Muscle of arm (tissue), 14 donors: ENCODE measurements at places on chromosomes 2 and 18.
A peak's percentile ranks its signal among the peaks of the same experiment; 100 is the strongest.

DNA sequence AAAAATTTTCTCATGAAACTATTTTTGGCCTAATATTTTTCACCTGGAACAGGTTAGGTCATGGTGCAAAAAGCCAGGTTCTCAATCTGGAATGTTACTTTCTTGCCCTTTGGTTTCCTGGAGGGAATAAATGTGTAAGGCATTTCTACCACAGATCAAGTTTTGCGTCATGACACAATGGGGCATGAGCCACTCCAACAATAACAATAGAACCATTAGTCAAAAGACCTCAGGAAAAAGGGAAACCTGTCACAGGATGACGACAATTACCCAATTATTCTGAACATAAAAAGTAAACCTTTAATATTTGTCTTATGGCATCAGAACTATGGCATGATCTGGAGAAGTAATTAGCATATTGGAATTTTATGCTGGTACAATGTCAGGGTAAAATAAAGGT is 88.2 kb upstream of the HNRNPA3 start:
- DNase-seq, result no peak

DNA sequence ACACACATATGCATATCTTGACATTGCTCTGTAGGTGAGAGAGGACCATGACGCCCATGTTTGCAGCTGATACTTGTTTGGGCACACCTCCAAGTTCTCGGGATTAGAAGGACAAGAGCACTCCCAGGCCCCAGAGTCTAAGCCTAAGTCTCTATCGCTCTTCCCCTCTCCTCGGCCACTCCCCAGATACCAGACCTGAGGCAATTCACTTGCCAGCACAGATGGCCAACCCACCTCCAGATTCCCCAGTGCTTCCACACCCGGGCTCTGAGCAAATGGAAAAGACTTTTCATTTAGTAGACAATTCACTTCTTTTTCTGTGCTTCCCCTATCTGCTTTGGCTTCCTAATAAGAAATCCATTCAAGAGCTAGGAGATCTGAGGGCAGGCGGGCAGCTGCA is 32.9 kb downstream of the EHD3 start:
- DNase-seq, result no peak

- DNase-seq, result no peak
These were observed 140.9 kb upstream of the MYCN start for GRCh38 chr2:15799432-15799827.

DNA sequence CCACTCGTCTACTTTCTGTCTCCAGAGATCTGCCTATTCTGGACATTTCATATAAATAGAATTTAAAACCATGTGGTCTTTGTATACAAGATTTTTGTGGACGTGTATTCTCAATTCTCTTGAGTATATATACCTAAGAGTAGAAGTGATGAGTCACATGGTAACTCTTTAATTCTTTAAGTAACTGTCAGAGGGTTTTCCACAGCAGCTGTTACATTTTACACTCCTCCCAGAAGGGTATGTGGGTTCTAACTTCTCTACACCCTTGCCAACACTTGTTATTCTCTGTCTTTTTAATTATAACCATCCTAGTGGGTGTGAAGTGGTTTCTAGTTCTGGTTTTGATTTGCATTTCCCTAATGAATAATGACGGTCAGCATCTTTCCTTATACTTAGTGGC is 70.9 kb downstream of the MAP3K20 start:
- DNase-seq, result no peak

GRCh38 chr18:6543330-6543908 is 128.7 kb upstream of the L3MBTL4 start:
- DNase-seq, result no peak

DNA sequence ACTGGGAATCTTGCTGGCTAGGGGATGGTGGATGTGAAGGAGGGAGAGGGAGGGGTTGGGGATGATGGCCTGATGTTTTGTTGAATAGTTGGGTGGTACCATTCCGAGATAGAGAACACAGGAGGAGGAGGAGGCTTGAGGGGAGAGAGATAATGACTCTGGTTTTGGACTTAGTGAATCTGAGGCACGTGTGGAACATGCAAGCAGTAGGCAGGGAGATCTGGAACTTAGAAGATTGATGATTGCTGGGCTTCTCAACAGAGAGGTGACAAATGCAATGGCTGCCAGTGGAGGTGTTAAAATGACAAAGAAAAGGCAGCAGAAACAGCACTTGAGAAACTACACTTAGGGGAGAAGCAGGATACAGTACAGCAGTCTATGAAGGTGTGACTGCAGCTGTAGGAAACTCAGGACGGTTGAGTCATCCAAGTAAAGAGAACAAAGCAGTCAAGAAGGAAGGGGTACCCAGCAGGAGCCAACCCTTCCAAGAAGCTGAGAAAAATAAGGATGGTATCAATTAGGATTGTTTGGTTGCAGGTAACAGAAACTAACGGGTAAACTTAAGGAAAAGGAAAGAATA is 221.4 kb upstream of the FBXO11 start:
- DNase-seq, result no peak

DNA sequence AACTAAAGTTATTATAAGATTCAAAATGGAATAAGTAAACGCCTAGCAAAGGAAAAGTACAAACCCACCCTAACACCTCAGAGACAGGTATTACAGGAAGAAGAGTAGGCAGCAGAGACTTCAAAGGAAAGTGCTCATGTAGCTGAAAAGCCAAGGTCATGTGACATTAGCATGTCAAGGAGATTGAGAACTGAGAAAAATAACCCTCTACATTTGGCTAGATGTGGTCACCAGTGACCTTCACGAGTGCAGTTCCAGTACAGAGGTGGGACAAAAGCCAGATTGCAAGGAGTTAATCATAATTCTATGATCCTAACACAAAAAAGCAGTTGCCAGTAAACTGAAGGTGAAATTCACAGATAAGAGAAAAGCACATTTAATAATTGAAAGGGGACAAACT is 252.7 kb downstream of the ZEB2 start:
- no peak for DNase-seq

DNA sequence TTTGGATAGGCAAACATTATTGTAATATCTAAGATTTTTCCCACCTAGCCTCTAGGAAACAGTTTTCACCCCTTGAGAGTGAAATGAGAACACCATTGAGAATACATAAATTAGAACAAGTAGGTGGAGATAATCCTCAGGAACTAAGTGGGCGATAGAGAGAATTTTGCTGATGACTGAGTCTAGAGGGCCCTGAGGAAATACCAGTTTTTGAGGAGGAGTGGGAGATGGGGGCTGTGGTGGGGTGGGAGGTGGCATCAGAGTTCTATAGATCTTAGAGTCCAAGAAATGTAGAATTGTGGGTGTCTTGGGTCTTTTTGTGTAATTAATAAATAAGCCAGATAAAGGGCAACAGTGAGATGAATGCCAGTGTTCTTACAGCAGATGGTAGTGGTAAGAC is 11.8 kb downstream of the NCAPH start:
- DNase-seq, result no peak

- DNase-seq, result no peak
These were observed 113.5 kb downstream of the PHLPP1 start for GRCh38 chr18:62828852-62829251.

DNA sequence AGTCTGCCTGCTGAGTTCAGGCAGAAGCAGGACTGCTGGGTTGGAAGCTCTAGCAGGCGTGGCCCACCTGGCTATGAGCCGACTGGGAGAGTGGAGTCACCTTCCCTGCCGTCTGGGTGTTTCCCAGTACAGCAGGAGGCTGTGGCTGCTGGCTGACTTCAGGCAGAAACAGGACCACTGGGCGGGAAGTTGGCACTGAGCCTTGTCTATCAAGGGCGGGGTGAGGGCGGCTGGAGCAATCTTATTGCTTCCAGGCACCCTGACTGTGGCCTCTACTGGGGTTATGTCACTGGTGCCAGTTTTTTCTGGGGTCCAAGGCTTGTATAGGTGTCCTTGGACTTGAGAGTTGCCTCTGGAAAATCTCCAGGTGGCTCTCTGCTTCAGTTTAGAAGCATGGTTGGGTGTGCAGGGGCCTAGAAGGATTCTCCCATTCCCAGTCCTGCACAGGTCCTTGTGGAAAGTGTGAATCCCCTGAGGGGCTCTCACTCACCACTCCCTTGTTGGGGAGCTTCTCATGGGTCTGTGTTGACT is 30.5 kb downstream of the LTBP1 start:
- DNase-seq, result no peak

DNA sequence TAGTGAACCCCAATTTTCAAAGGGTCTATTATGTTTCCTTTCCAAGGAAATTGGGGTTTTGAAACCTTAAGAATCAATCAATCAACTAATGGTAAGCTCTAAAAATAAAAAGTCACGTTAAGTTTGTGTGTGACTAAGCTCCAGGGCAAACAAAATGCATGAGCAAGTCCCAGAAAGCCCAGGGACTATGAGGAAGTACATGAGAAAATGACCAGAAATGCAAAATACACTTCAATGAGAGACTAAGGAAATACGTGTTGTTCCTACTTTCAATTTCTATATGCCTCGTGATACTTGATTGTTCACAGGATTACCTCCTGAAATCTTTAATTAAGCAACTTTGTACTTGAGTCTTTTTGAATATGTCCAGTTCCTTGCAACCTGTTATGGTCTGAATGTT is 684.4 kb upstream of the SYT4 start:
- no peak for DNase-seq

DNA sequence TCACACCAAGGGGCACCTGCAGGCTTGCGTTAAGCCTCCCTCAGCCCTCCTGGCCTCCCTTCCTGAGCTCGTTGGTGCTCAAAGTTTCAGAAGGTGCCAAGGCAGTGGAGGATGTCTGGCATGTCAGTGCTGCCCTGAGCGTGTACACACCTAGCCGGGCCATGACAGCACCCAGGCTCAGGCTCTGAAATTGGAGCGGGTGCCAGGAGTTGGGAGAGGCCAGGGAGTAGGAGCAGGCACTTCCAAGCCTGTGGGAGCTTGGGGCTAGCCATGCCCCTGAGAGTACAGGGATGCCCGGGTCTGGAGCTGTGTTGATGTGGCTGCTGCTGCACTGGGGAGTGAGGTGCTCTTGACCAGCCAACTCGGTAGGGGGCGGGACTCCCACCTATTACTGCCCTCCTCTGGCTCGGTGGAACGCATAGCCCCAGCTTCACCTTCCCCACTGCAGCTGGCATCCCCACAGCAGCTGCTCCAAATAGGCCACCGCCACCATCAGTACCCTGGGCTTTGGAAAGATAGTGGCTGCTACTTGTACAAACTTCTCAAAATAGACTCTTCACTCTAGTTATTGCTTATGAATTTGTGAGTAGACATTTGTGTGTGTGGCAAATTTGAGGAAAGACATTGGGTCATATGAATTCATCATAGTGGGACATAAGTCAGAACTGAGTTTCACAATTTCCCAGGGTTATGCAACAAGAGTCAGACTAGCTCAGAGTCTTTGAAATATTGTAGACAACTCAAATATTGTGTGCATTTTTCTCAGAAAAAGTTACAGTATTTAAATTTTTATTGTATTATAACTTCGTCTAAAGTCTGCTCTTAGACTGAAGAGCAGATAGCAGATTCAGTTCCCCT is 6.8 kb upstream of the PCARE start:
- no peak for DNase-seq

- DNase-seq, result no peak
These were observed 45.0 kb downstream of the SLC4A1AP start for GRCh38 chr2:27708666-27709065.

- DNase-seq, result no peak
These were observed 230.6 kb upstream of the LRATD1 start for GRCh38 chr2:14401873-14402272.

DNA sequence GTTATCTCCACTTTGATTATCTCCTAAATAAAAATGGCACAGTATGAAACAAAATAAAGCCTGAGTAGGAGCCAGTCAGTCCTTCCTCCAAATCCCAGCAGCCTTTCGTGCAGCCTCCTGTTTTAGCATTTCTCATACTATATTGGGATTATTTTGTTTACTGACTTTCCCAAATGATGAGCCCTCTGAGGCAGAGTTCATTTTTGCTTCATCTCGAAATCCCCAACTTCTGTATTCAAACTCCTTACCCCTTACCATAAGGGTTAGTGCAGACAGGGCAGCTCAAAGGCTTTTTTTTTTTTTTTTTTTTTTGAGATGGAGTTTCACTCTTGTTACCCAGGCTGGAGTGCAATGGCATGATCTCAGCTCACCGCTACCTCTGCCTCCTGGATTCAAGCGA is 113.3 kb upstream of the FOSL2 start:
- no peak for DNase-seq

- peak; percentile 31 for DNase-seq
These were observed 21.9 kb upstream of the CERS6 start for GRCh38 chr2:168434146-168434545.

GRCh38 chr2:32851777-32852439 is 94.8 kb upstream of the LTBP1 start:
- no peak for DNase-seq

DNA sequence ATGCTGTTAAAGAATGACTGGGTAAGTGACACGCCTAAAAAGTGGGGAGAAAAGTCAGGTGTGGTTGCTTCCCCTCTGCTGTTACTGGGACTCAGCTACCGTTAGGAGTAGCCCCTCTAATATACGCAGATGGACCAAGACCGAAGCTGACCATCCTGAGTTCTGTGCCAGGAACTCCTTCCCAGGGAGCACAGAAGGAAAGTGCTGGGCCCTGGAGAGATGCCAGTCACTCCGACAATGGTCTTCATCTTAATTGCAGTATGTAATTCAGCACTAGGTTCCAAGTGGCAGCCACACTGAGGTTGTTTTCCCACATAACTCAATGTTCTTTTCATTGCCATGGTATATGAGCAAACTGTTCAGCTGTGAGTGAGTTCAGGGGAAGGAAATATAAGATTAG is 19.6 kb upstream of the TMEM200C start:
- DNase-seq, result no peak

DNA sequence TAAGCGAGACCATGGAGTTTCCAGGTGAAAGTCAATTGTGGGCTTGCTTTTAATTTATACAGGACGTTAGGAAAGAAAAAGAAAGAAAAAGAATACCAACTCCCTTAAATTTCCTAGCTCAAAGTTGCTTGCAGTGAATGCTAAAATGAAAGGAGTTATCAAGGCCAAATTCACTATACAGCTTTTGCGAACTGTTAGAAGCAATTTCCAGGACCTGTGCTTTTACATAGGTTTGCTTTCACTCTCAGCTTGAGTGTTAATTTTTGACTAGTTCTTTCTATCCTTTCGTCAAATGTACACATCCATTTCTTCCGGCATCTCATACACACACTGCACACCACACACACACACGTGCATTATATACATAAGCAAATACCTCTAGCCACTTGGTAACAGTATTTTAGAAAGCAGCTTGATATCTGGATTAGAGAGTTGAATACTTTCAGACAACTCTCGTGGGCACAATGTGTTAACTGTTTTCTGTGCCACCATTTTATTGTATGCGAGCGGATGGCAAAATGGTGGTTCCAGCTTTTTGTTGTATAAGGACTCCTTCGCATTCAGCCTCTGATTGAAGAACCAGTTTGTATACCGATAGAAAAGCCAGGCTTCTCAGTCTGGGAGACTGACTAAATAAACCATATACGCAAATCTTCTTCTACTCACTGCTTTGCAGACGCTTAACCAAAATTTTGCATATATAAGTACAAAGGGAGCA is 381.8 kb downstream of the MTX2 start:
- DNase-seq, result no peak

GRCh38 chr2:225457482-225457881 is 58.0 kb downstream of the NYAP2 start:
- DNase-seq, result no peak

DNA sequence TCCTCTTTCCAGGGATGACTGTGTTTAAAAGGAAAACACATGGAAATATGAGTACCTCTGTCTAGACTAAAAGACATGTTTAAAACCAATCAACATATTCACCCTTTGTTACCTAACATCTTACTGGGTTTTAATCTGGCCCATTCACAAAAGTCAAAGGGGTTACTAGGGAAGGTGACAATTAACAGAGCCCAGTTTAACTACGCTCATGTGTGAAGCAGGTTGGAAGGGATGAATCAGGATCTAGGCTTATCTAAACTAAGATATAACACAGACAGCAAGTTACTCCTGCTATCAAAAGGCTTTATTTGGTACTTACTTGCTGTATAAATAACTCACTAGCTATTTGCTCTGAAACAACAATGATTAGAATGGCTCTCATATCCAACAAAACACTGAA is 337.0 kb downstream of the NCKAP5 start:
- DNase-seq, result no peak
